ENCODE measurements at places on chromosomes 5 and 9. TPM values are rescaled to one million over a fixed set of nuclear protein-coding genes. Genes with fewer than 3 reads are reported as not detected.

STPG3 gene
- not detected for total RNA-seq

RNF208 gene
- total RNA-seq = 0.82 TPM

EFNA5 gene
- total RNA-seq = 13.5 TPM

TESK1 gene
- 12.2 TPM for total RNA-seq

TAS2R1 gene
- total RNA-seq = not detected

LCN15 gene
- total RNA-seq = not detected

HRCT1 gene
- total RNA-seq = 0.82 TPM

SOX30 gene
- under 0.01 TPM for total RNA-seq

PAEP gene
- not detected for total RNA-seq

BASP1 gene
- total RNA-seq = 411 TPM

INSL6 gene
- not detected for total RNA-seq

GAPT gene
- total RNA-seq = not detected

SLC6A7 gene
- total RNA-seq = 2.9 TPM

DNA sequence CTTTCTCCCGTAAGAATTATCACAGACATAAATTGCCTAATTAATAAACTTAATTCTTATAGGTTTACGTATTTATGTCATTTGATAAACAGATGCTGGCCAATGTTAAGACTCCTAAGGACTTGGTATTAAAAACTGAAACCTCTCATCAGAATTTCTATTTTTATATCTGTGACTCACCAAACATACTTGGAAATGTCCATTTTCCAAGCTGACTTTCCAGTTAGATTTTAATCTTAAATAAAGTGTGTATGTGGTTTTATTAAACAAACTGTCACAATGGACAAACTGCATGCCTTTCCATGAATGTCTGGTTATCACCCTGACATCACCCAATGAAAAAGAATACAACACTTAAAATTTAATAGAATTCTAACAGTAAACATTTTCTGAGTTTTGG lies 12.6 kb upstream of the COL23A1 start:
- no peak for DNase-seq

GRCh38 chr5:137735555-137736284 lies at the start of gene KLHL3:
TSS of gene KLHL3 (minus strand) at chr5:137736089. CDS start at chr5:137735646, 443 bp downstream.
- DNase-seq = peak; percentile 31

- no peak for DNase-seq
Measured at GRCh38 chr9:92494856-92495255, 12.6 kb upstream of the ASPN start.

DNA sequence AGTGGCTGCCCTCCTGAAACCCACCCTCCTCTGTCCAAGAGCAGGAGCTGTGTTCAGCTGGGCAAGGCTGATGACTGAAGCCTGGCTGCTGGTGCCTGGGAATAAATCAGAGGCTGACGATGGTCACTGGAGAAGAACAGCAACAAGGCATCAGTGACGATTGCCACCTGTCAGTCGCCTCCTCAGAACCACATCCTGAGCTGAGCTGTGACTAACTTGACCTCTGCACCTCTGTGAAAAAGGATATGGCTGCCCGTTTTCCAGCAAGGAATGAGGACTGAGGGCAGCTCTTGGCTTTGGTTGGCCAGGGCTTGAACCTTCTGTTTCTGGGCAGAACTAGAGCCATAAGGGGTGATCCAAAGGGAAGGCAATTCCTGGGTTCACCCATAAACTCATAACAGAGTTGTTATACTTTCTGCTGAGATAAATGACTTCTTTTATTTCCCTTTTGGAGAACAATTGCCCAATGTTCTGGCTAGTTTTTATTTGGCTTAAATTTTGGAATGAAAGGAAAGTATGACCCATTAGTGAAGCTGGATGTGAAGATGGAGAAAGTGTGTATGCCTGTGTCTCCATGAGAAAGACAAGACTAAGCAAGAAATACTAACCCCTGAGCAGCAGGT lies 40.1 kb downstream of the TRIP13 start:
- DNase-seq = no peak

GRCh38 chr5:15254607-15255006 lies 245.4 kb upstream of the FBXL7 start:
- no peak for DNase-seq

GRCh38 chr9:106682420-106682819 lies 180.5 kb upstream of the ZNF462 start:
- no peak for DNase-seq

GRCh38 chr9:107389617-107390071 lies 99.9 kb downstream of the KLF4 start:
- DNase-seq = no peak

- DNase-seq = no peak
Measured at GRCh38 chr5:119105971-119106370, 35.1 kb downstream of the DMXL1 start.

GRCh38 chr9:128732576-128732975 lies 8.6 kb upstream of the ZDHHC12 start:
- no peak for DNase-seq

DNA sequence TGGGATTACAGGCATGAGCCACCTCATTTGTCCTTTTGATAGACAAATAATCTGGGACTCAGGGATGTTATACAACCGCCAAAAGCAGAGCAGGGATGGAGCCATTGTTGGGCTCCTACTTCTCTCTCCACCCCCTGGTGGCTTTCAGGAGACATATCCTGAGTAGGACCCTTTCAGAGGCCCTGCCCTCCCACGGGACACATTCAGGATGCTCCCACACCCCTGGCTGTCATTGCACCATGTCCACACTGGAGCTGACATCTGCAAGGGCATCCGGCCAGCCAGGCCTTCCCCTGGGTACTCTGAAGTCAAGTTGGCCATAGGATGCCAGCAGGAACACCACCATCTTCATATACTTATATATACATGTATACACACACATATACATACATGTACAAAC lies 181.8 kb downstream of the SYK start:
- no peak for DNase-seq

- no peak for DNase-seq
Measured at GRCh38 chr9:76181781-76182180, 212.4 kb downstream of the RFK start.

DNA sequence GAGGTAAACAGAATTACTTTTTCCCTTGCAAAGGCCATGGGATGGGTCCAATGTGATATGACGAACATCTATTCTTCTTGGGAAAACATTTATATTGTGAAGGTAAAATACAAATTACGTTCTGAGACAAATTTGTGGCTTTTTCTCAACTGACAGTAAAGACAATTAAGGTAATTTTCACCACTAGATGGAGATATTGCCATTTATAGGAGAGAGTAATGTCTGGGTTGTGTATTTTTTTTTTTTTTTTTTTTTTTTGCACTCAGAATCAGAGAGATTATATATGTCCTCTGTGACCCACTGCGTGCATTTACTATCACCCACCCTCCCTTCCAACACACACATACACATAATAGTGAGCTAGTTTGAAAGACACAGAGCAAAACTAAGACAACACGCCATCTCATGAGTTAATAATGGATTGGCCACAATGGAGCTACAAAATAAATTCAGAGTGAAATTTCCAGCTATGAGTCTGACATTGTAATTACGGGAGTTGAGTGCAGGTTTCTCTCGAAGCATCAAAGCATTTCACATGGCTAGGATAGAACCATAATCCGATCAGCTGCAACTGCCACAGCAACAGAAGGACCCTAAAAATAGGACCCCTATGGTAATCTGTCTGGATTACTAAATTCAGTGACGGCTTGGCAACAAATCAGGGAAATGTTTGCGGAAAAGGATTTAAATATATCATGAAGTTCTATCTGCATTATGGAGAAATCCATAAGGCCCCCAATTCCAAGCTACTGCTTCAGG lies 49.2 kb downstream of the ANXA1 start:
- DNase-seq = no peak

GRCh38 chr5:146111409-146111808 lies 6.0 kb upstream of the PLAC8L1 start:
- DNase-seq = no peak

GRCh38 chr9:87405677-87406542 lies 91.8 kb upstream of the DAPK1 start:
- no peak for DNase-seq

- DNase-seq = no peak
Measured at GRCh38 chr9:18474783-18475182, 830 bp downstream of the ADAMTSL1 start.

GRCh38 chr9:33350310-33350709 lies 52.1 kb downstream of the AQP7 start:
- DNase-seq = no peak

- no peak for DNase-seq
Measured at GRCh38 chr5:123530728-123531127, 18.8 kb downstream of the CSNK1G3 start.

DNA sequence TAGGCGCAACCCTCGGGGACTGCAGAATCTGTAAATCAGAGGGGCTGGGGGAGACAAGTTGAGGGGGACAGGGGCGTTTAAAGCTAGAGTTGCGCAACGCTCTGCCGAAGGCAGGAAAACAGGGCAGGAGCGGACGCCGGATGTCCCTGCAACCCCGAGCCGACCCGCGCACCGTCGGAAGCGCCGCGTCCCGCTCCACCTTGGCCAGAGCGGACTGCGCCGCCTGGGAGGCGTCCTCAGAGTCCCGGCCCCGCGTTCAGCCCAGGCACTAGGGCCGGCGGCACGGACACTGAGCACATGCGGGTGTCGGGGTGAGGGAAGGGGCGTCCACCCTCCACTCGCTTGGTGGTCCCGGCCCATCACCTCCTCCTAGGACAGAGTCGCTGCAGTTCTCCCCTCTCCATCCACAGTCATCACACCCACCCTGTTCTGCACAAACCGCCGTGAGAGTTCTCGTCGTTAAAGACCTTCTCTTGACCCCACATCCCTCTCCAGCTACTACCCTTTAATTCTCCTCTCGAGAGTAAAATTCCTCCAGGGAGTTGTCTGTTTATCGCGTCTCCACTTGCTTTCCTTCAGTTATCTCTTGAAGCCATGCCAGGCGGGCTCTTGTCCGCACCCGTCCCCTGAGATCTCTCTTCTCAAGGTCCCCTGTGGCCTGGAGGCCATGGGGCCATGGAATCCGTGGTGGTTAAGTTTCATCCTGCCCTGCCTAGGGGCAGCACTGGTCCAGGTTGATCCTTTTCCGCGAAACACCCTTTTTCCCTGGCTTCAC lies 796 bp upstream of the PDLIM7 start:
- DNase-seq = no peak

GRCh38 chr5:98906756-98907355 lies 22.0 kb downstream of the CHD1 start:
- DNase-seq = no peak

- no peak for DNase-seq
Measured at GRCh38 chr5:139381837-139382761, 998 bp downstream of the SLC23A1 start.

GRCh38 chr5:98934546-98934945 lies 5.7 kb upstream of the CHD1 start:
- no peak for DNase-seq

DNA sequence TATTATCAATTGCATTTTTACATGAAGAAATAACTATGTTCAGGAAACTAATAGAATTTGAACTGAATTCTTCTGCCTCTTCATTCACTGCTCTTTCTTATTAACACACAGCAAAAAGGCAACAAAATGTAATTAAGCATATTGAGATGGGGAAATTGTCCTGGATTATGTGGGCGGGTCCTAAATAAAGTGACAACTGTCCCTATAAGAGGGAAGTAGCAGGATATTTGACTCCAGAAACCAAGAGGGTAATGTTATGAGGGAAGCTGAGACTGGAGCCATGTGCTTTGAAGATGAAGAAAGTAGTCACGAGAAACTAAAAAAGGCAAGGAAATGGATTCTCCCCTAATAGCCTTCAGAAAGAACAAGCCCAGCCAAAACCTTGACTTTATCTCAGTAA lies 311.2 kb upstream of the PIK3R1 start:
- no peak for DNase-seq

DNA sequence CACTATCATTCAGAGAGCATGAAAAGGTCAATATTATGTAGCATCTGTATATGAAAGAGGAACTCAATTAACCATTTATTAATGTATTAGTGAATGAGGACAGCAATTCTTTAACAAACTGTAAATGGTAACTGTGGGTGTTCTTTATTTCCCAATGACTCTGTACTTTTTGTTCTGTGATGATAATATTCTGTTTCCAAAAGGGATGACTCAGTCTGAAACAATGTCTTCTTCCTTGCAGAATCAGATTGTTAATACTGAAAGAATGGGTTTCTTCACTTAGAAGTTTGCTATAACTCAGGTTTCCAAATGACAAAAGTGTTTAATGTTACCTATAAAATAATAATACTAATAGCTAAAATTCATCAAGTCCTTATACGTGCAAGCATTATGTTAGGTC lies 1518.7 kb upstream of the WWC1 start:
- no peak for DNase-seq

DNA sequence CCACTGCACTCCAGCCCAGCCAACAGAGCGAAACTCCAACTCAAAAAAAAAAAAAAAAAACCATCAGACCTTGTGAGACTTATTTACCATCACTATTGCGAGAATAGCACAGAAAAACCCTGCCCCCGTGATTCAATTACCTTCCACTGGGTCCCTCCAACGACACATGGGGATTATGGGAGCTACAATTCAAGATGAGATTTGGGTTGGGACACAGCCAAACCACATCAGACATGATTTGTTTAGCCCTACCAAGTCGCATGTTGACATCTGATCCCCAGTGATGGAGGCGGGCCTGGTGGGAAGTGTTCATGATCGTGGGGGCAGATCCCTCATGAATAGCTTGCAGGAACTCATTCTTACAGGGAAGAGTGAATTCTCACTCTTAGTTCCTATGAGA lies 26.6 kb downstream of the MYO10 start:
- DNase-seq = no peak

DNA sequence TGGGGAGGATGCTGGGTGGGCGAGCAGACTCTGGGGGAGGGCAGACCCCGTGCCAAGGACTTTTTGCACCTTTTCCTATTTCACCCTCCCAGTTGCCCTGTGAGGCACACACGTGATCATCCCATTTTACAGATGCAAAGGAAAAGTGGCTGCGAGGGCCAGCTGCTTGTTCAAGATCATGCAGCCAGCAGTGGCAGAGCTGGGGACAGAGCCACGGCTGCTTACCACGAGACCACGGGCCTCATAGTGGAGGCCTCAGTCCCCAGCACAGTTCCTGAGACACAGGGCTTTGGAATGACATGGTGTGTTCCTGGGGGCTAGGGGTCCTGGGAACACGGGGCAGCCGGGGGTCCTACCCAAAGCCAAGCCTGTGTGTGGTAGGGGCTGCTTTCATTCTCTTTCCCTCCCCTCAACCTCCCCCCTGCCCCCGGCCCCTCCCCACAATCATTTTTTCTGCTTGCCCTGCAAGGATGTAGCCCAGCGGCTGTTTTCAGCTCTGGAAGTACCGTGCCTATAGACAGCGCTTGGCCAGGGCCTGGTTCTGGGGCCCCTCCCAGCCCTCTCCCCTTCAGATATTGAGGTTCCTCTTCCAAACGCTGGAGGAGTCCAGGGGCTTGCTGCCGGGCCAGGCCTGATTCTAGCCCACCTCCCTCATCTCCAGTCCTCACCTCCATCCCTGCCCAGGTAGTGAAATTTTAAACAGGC lies 58.5 kb upstream of the IER5L start:
- DNase-seq = no peak

DNA sequence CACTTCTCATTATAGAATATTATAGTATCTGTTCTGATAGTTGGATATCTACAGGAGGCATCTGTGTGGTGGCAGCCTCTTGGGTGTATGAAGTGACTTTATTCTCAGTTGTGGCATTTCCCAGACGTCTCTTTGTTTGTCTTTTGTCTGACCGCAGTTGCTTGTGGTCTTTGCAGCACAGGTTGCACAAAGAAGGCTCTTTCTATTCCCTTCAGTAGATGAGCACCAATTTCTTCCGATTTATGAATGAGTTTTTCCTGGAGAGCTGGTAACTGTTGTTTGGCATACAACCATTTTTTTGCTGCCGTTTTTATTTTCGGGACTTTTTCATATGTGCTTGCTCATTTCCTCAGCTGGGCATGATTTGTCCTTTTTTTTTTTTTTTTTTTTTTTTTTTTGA lies 56.4 kb upstream of the MYO10 start:
- no peak for DNase-seq
